ENCODE measurements at places on chromosomes 6 and 20.

DNA sequence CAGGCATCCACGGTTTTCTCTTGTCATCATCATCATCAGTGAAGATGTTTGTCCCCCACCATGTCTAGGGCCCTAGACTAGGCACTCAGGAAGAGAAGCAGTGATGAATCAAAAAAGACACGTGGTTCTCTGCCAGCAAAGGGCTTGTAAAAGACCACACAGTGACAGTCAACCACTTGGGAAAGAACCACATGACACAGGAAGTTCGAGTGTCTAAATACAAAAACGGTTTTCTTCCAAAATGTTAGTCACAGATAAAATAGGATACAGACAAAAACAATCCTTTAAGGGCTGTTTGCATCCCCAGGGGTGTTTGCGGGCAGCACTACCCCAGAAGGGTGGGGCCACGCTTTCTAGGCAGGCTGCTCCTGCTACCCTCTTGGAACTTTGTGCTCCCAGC, 356.8 kb upstream of the AGPAT4 start:
- no peak for DNase-seq

DNA sequence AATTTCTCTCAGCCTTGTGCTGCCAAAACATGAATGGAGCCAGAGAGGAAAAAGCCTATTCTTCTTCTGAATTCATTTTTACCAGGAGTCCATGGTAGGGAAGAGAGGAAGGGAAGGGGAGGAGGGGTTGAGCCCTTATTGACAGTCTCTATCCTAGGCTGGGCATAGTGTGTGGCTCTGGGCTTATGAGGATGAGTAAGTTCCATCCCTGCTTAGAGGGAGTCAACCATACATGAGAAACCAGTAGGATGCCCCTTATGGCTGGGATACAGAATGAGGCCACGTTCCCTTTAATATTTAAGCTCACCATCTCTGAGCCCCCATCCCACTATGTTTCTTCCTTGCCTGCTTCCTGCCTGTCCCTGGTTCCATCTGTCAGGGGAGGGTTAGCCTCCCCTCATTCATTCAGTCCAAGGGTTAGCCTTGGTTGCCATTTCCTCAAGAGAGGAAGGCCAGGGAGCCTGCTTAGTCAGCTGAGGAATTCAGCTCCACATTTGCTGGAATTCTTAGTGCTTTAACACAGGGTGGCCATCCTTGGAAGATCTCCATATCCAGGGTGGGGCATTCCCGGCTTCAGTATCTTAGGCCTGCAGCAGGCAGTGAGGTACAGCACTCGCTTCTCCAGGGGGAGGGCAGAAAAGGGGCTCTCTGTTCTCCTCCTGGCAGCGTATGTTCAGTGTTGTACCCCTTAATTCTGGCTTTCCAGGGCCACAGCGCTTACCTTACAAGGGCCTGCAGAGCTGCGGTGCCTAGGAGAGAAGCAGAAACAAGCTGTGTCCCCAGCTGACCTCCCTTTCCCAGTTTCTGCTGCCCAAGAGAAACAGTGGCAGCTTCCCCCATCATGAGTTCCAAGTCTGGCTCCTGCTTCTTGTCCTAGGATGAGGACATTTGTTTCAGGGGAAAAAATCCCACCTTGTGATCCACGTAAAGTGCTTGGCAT, 12.5 kb downstream of the SIRT5 start:
- no peak for DNase-seq

DNA sequence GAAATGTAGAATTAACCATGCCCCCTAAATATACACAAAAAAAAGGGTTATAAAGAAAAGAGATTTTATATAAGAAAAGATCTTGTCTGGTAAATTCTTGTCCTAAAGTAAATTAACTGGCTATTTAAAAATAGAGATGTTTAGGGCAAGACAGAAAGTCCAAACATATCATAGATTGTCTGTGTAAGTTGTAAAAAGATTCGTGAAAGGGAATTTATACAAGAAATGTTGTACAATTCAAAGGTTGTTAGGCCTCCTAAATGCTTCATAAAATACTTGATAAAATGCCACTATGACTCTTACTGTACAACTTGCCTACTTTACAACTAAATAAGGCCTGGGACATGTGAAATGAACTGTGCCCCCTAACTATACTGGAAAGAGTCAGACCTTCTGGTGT, 21.9 kb upstream of the AGPAT4 start:
- DNase-seq = no peak

GRCh38 chr6:43795421-43795820, 25.4 kb downstream of the VEGFA start:
- no peak for DNase-seq

GRCh38 chr6:1016329-1017302, 295.3 kb upstream of the FOXQ1 start:
- DNase-seq = no peak

DNA sequence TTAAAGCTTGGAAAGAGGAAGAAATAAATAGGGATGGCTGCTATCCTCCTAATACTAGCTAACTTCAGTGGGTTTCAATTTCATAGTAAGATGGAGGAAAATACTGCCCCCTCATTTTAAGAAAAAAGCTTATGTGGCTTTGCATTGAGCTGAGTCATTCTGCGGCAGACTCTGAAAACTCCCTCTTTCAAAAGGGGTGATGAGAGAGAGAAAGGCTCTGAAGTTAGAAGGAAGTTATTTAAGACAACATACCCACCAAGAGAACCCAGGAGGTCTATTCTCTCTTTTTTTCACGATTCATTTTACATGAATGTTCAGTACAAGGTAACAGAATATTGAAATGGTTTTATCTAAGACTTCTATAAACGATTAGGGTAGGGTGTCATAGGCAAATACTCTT, 4.5 kb downstream of the PRDM13 start:
- no peak for DNase-seq

DNA sequence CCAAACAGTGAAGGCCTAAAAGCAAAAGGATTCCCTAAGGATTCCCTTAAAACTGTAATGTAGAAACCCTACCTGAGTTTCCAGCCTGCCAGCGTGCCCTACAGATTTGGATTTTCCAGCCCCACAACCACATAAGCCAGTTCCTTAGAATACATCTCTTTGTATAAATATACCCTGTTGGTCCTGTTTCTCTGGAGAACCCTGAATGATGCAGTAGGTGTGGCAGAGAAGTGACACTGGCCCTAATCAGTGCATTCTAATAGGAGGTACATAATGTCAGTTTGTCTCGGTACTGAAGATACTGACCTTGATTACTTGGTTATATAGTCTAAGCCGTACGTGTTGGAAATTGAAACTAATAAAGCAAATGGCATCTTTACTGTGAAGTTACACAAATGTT, 707.8 kb upstream of the SLC35B3 start:
- no peak for DNase-seq

DNA sequence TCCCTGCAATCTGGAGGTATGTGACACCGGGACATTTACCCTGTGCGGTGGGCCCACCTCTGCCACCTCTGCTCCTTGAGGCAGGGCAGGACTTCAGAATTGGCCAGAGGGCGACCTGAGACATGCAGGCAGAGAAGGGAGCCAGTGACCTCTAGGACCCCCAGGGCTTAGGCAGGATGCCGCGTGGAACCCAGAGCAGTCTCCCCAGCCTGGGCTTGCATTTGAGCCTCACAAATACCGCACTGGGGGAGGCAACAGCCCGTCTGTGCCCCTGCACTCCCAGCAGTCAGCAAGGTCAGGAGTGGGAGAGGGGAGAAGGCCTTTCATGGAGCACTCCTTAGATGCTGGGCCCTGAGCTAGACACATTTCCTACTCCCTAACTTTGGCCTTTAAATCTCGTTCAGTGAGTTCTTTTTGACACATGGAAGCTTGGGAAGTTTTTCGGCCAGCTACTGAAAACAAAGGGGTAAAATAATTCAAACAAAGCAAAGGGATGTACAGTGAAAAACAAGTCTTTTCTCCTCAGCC, 41.7 kb downstream of the C20orf203 start:
- no peak for DNase-seq

- no peak for DNase-seq
Measured at GRCh38 chr6:118905851-118906250, 11.9 kb downstream of the ASF1A start.

- no peak for DNase-seq
Measured at GRCh38 chr6:41707565-41708200, 27.7 kb downstream of the TFEB start.

GRCh38 chr20:16360668-16361067, 212.6 kb downstream of the KIF16B start:
- DNase-seq = no peak

- no peak for DNase-seq
Measured at GRCh38 chr6:24968783-24969182, 33.0 kb upstream of the RIPOR2 start.

- DNase-seq = no peak
Measured at GRCh38 chr20:3871550-3872265, 17.5 kb upstream of the PANK2 start.

GRCh38 chr6:104013312-104013971, 846.3 kb downstream of the HACE1 start:
- no peak for DNase-seq

DNA sequence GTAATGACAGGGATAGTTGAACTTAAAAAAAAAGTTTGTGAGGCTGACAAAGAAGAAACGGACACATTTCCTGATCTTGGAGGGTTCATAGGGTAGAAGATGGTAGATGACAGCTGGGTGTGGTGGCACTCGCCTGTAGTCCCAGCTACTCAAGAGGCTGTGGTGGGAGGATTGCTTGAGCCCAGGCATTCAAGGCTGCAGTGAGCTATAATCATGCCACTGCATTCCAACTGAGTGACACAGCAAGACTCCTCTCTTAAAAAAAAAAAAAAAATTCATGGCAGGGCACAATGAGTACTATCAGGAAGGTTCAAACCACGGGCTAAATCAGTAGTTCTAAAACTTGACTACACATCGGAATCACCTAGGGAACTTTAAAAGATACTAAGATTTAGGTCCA, 2.0 kb upstream of the MICA start:
- DNase-seq = no peak

DNA sequence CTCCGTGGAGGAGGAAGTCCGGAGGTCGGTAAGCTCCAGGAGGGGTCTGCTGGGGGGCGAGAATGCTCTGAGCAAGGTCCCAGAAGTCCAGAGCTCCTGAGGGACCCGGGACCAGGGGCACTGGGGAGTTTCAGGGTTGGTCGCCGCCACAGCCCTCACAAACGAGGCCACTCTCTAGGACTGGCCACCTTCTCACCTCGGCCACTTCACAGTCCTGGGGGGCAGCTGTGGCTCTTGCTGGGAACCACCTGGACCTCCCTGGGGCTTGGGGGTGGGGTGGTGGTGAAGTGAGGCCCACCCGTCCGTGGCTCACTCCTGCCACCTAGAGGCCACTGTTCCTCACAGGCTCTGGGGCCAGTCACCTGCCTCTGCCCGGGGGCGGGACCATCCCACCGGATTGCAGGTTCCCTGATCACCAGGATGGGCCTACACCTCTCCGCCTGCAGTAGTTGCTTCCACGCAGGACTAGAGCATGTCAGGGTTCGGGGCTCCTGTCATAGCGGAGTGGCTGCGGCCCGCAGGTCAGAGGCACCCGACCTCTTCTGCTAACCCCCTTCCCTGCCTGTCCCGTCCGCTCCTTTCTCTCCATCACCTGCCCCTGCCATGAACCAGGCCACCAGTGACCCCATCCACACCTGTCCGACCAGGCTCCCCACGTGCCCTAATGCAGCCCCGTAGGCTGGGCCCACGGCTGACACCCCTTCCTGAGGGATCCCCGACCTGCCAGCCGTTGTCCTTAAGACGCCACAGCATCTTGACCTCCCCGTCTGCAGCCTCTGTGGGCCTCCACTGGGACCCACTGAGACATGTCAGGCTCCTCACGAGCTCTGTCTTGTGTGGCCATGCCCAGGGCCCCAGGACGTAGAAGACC, 5.1 kb upstream of the TCEA2 start:
- DNase-seq = peak; percentile 97

DNA sequence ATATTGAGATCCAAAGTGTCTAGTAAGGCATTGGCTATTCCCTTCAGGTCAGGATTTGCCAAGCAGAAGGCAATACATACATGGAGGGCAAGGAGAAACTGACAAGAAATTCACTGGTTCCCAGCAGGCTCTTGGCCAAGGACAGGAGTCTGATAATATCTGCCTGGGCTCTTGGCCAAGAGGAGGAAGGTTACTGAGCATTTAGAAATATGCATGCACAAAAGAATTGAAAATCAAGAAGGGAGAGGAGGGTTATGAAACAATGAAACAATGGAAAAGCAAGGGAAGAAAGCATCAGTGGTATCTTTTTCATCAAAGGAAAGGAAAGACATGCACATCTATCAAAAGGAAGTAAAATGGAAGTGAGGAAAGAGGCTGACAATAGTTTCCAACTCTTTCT, 42.4 kb downstream of the ARHGAP18 start:
- no peak for DNase-seq

DNA sequence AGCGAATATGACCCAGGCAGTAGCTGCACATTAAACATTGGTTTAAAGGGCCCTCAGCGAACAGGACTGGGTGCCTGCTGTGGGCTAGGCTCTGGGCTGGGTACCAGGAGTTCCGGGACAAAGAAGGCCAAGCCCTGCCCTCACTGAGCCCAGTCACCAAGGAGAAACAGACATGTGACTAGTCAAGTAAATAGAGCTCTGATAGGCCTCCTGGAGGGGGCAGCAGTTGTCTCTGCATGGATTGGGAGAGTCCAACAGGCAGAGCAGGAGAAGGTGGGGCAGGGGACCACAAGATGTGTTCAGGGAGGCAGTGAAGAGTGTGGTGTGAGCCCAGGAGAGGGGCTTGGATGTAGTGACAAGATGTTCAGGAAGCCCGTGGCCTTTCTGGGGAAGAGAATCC, 3.1 kb downstream of the HM13 start:
- no peak for DNase-seq

- DNase-seq = no peak
Measured at GRCh38 chr6:52691718-52692117, 20.8 kb downstream of the TMEM14A start.

- DNase-seq = no peak
Measured at GRCh38 chr20:2341336-2341735, 39.4 kb upstream of the TGM6 start.

DNA sequence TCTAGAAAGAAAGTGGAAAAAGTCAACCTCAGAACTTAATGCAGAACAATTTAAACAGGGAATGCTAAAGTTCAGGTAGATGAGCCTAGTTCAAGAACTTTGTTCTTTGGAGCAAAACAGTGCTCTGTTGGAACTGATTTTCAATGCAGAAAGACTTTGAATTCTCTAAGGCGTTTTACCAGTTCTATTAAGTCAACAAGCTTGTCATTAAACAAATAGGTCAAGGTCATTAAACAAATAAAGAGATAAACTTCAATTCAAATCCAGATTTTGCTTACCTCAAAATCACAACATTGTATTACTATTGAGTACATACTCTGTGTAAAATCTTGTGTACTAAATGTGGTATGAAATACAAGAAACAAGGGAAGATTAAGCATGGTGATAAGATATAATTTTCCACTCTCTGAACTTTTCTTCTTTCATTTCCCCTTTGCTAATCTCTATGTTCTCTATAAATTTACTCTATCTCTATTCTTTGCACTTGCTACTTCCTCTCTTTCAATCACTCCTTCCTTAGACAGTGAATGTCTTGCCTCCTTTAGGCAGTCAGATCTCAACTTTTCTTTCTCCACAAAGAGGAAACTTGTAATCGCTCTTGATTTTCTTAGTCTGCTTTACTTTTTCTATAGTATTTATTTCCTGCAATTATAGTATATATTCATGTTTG, 160.8 kb upstream of the KHDRBS2 start:
- no peak for DNase-seq

Data from RWPE2 (cell line).